ENCODE measurements at places on chromosomes 4 and X.

DNA sequence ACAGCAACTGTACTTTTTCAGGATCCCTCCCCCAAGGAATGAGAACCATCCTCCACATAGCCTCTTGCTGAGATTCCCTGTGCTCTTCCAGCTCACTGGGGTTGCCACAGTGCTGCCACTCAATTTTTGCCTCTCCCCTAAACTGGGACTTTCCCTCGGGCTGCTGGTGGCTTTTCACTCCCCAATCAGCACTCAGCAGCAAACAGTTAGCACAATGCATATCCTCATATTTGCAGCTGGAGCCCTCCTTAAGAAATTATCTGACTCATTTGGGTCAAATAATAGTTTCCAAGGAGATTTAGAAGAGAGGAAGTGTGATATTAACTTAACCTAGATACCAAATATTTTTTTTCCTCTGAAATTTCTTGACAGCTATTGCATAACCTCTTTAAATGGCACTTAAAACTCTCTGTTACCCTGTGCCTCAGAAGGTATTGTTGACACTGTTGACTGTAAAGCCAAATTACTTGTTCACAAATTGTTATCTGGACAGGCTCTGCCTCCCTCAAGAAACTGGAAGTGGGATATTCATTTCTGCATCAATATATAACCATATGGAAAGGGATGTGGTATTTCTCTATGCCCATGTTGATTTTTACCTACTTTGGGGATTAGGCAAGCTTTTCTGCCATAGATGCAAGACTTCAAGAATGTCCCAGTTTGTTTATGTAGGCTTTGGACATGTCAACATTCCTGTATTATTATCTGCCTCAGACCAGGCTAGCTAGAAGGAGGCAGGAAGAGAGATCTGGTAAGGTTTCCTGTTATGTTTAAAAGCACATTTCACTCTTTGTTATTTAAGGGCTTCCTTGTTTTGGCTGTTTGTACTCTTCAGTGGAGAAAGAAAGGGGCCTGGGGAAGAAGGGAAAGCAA, 58.0 kb downstream of the SEPTIN11 start:
- no peak for DNase-seq

DNA sequence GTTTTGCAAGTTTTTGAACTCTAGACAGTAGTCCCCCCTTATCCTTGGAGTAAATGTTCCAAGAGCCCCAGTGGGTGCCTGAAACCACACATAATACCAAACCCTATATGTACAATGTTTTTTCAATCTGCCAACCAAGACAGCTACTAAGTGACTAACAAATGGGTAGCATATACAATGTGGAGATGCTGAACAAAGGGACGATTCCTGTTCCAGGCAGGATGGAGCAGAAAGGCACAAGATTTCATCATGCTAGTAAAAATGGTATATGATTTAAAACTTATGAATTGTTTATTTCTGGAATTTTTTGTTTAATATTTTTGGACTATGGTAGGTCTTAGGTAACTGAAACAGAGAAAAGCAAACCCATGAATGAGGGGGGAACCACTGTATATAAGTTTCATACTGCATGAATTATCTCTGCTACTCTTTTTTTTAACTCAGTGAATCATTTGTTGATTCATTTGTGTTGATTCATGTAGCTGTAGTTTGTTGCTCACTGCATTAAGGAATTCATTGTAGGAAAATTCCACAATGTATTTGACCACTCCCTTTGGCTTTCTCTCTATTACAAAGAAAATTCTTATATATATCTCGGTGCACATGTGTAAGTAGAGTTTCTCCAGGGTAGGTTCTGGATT, 21.9 kb upstream of the ANXA3 start:
- DNase-seq: no peak

- DNase-seq: no peak
Observed at GRCh38 chrX:124125471-124125870, 164.0 kb downstream of the STAG2 start.

DNA sequence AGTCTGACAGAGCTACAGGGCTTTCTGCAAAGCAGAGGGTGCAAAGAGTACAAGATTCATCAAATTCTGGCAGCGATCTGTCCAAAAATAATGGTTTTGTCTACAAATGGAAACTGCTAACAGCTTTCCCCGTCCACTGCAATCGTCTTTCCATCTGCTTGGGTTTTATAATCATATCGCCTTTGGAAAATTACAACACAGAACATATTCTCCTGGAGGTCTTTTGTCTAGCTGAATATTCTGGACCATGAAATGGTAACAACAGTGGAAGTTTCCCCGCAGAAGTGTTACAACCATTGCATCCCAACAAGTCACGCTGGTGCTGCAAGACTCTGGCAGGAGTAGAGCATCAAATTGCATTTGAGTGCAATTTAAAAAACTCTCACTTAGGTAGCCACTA, 101.2 kb upstream of the BOD1L1 start:
- no peak for DNase-seq

DNA sequence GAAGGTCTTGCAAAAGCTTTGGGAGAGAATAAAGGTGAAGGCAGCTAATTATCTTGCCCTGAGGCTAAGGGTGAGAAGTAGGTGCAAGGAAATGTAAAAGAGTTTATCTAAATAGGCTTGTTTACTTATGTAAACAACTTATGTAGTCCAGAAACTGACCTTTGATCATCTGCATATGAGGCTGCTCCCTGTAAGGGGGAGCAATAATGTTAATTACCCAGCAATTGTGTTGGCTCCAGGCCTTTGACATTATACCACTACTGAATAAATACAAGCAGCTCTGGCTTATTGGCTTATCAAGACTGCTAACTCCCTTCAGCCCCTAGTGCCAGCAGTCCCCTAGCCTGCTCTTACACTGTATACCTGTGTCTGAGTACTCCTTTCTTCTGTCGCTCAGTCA, 303.7 kb upstream of the GNPDA2 start:
- no peak for DNase-seq

GRCh38 chr4:112492321-112492720, 23.7 kb downstream of the NEUROG2 start:
- no peak for DNase-seq

DNA sequence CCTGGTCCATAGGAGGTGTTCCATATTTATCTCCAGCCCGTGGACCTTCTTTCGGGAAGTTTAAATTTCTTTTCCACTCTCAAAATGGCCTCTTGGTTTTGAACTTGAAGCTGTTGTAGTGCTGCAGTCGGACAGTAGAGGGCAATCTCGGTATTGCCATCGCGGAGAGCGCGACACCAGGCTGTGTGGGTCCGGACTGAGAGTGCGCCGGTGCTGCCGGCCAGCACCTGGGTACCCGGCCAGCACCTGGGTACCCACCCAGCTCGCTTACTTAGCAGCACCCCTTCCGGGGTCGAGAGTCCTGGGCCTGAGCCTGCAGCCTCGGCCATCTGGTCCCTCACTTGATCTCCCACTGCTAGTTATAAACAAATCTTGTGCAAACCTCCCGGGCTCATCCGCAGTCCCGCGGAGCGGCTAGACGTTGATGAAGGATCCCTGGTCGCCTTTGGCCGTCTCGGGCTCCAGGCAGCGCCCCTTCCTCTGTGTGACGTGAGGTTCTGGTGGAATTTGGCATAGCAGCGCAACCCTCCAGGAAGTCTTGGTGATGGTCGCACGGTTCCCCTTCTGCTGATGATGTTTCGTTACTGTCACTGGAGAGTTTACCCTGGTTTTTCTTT, 18.0 kb downstream of the FAM9A start:
- no peak for DNase-seq

DNA sequence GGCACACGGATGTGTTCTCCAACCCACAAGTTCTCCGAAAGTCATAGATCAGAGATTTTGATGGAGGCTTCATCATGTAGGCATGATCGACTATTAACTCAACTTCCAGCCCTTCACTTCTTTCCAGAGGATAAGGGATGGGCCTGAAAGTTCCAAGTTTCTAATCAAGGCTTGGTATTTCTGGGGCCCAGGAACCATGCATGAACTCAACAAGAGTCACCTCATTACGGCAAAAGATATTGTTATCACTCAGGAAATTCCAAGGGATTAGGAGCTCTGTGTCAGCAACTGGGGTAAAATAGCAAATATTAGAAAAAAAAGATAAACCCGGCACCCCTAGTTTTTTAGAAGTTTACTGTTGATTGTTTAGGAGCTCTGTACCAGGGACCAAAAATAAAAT, 240.1 kb upstream of the PPP1R2C start:
- DNase-seq: no peak

DNA sequence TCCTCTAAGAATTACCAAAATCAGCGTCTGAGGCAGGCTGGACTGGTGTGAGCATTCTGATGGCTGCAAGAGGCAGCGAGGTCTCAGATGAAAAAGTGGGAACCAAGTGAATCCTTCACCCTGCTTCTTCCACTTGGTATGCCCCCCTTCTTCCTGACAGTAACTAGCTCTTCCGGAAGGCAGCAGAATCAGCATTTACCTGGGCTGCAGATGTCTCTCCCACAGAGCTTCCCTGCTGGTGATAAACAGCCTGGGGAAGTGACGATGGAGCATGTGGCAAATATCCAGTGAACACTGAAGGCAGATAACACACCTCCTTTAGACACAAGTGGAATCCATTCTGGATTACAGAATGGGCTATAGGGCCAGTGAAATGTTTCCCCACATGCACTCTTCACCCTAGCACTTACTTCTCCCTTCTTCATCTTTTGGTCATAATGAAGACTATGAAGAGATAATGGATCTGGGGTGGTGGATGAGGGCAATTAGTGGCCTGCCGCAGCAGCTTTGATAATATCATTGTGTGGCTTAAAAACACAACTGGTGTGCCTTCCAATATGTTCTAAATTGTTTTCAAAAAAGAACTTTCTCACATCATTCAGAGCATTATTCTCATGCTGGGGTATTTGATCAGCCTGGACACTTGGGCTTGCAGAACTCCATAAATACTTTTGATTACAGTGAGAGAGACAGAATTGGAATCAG, 60.8 kb upstream of the TBC1D9 start:
- DNase-seq: no peak

Data from stimulated activated CD8-positive, alpha-beta memory T cell treated with anti-CD3 and anti-CD28 coated beads, Interleukin-4, amount 100 ng/mL, for 1 hour (primary cell).